ENCODE measurements at places on chromosomes 11 and 22. TPM values are rescaled to one million over a fixed set of nuclear protein-coding genes. Genes with fewer than 3 reads are reported as not detected.

Gene LINC01488
- not detected for total RNA-seq

Gene RASSF10
- total RNA-seq, result 1.5 TPM

Gene PLAAT5
- total RNA-seq, result 0.21 TPM

Gene IGSF9B
- total RNA-seq, result under 0.01 TPM

Gene MS4A14
- total RNA-seq, result not detected

Gene CAPN5
- total RNA-seq, result 2.1 TPM

Gene TRIM44
- 22.6 TPM for total RNA-seq

Gene EFCAB6
- total RNA-seq, result 1.1 TPM

Gene MUC6
- total RNA-seq, result not detected

Gene CABP4
- not detected for total RNA-seq

Gene NPTXR
- 0.48 TPM for total RNA-seq

Gene MEI1
- total RNA-seq, result not detected

Gene DNAJB13
- 0.24 TPM for total RNA-seq

Gene GRAMD1B
- total RNA-seq, result 0.96 TPM

Gene CADM1
- 4.1 TPM for total RNA-seq

Gene C11orf16
- total RNA-seq, result not detected

Gene TMEM138
- total RNA-seq, result 16.8 TPM

Gene CXCR5
- not detected for total RNA-seq

Gene MAPK8IP2
- total RNA-seq, result 0.43 TPM

Gene WNT7B
- 18.5 TPM for total RNA-seq

Gene BSCL2
- 61.6 TPM for total RNA-seq

Gene CDC45
- 1.1 TPM for total RNA-seq

Gene OR2AG2
- under 0.01 TPM for total RNA-seq

Gene VPREB1
- total RNA-seq, result not detected

Gene BIK
- 61.0 TPM for total RNA-seq

Gene IL10RA
- not detected for total RNA-seq

Gene MRGPRE
- total RNA-seq, result 0.72 TPM

Gene MISFA
- total RNA-seq, result not detected

Gene MUC5AC
- total RNA-seq, result not detected

Gene EIF3F
- 238 TPM for total RNA-seq

Gene KRTAP5-1
- not detected for total RNA-seq

Gene SLC35C1
- total RNA-seq, result 9.2 TPM

Gene CNGA4
- 0.64 TPM for total RNA-seq

Gene ANO5
- total RNA-seq, result under 0.01 TPM

Gene TLCD5
- total RNA-seq, result 0.64 TPM

Gene RAB39A
- not detected for total RNA-seq

Gene LMO2
- total RNA-seq, result 0.96 TPM

Gene CTSW
- total RNA-seq, result not detected

Gene DEFB131B
- total RNA-seq, result not detected

Gene FGF19
- total RNA-seq, result not detected

Gene CELSR1
- total RNA-seq, result 81.2 TPM

Gene CDC42BPG
- total RNA-seq, result 17.1 TPM

Gene SCGB1C1
- total RNA-seq, result not detected

Gene MRPL49
- 48.9 TPM for total RNA-seq

Gene PHLDB1
- total RNA-seq, result 10.2 TPM

Gene MYBPC3
- total RNA-seq, result not detected

Gene OR52I1
- not detected for total RNA-seq

Gene TBCEL
- 9.2 TPM for total RNA-seq

Gene JAM3
- 0.64 TPM for total RNA-seq

Gene ARHGAP8
- total RNA-seq, result 28.2 TPM

Gene AMOTL1
- total RNA-seq, result 64.3 TPM

Gene CLCF1
- total RNA-seq, result 8.9 TPM

Gene OR52A5
- not detected for total RNA-seq

Gene MYEOV
- total RNA-seq, result under 0.01 TPM

Gene P2RY6
- total RNA-seq, result 0.21 TPM

Gene STIM1
- total RNA-seq, result 29.8 TPM

All from tracheal epithelial cell (primary cell).